ENCODE measurements at places on chromosomes 16 and 17. TPM values are rescaled to one million over a fixed set of nuclear protein-coding genes. Genes with fewer than 3 reads are reported as not detected.
A peak's percentile ranks its signal among the peaks of the same experiment; 100 is the strongest.

The ALDOA gene
- 1,115 TPM for polyA plus RNA-seq

The KRTAP9-4 gene
- not detected for polyA plus RNA-seq

The MPP2 gene
- 0.10 TPM for polyA plus RNA-seq

The MEFV gene
- polyA plus RNA-seq, result 0.05 TPM

The YBX2 gene
- polyA plus RNA-seq, result not detected

The FBXO39 gene
- polyA plus RNA-seq, result 0.14 TPM

The CDH11 gene
- not detected for polyA plus RNA-seq

The C16orf46 gene
- polyA plus RNA-seq, result 0.49 TPM

The FCSK gene
- 10.8 TPM for polyA plus RNA-seq

The MRM1 gene
- polyA plus RNA-seq, result 4.4 TPM

The CACNG3 gene
- polyA plus RNA-seq, result not detected

The DRC7 gene
- not detected for polyA plus RNA-seq

The TBC1D3K gene
- not detected for polyA plus RNA-seq

The OR2C1 gene
- polyA plus RNA-seq, result 0.13 TPM

The PRSS33 gene
- polyA plus RNA-seq, result not detected

The BAHCC1 gene
- not detected for polyA plus RNA-seq

GRCh38 chr17:58310511-58311428 is 17.8 kb downstream of the TSPOAP1 start:
- no peak for DNase-seq
- no peak overlapping the region for H3K27ac ChIP-seq
- H3K4me3 ChIP-seq, result no peak overlapping the region
- H3K27me3 ChIP-seq, result no peaks in the 10 kb centered on the region
- H3K4me1 ChIP-seq, result no peaks in the 10 kb centered on the region

- H3K4me3 ChIP-seq, result no peak overlapping the region
- H3K36me3 ChIP-seq, result no peaks in the 10 kb centered on the region
- H3K27me3 ChIP-seq, result no peaks in the 10 kb centered on the region
- DNase-seq, result peak; percentile 90
Measured at GRCh38 chr17:1486802-1487695, 5.4 kb downstream of the MYO1C start.

GRCh38 chr16:58415003-58415402 is 22.7 kb downstream of the GINS3 start:
- no peaks in the 10 kb centered on the region for H3K27me3 ChIP-seq
- H3K27ac ChIP-seq, result no peak overlapping the region
- DNase-seq, result no peak
- H3K4me3 ChIP-seq, result no peak overlapping the region

- H3K27me3 ChIP-seq, result no peaks in the 10 kb centered on the region
- no peak for DNase-seq
- H3K27ac ChIP-seq, result no peak overlapping the region
- no peak overlapping the region for H3K4me3 ChIP-seq
- H3K36me3 ChIP-seq, result no peaks in the 10 kb centered on the region
Measured at GRCh38 chr16:56911771-56912571, 20.0 kb upstream of the HERPUD1 start.

GRCh38 chr17:40443196-40443987 is at the start of gene IGFBP4:
IGFBP4 (plus strand) TSS chr17:40443450; CDS start chr17:40443736, 286 bp downstream.
- H3K27ac ChIP-seq, result peak within 1 kb of the TSS; percentile 37
- DNase-seq, result peak; percentile 55

- peaks cover 6% of the 10 kb centered on the region for H3K36me3 ChIP-seq
- H3K4me3 ChIP-seq, result no peak overlapping the region
- H3K27ac ChIP-seq, result peak overlapping the region; percentile 25
- H3K4me1 ChIP-seq, result peaks cover 14% of the 10 kb centered on the region
Measured at GRCh38 chr17:77098884-77099545, 41.8 kb upstream of the SEC14L1 start.

GRCh38 chr16:30399435-30400186 is 4.4 kb downstream of the ZNF48 start:
- H3K4me1 ChIP-seq, result peaks cover 31% of the 10 kb centered on the region
- peaks cover 13% of the 10 kb centered on the region for H3K36me3 ChIP-seq
- no peak for DNase-seq
- H3K27ac ChIP-seq, result peak overlapping the region; percentile 46
- H3K27me3 ChIP-seq, result no peaks in the 10 kb centered on the region

GRCh38 chr16:50797456-50797855 is 55.6 kb downstream of the CYLD start:
- DNase-seq, result no peak
- no peak overlapping the region for H3K4me3 ChIP-seq
- no peaks in the 10 kb centered on the region for H3K27me3 ChIP-seq
- H3K36me3 ChIP-seq, result peaks cover 51% of the 10 kb centered on the region

GRCh38 chr16:17391715-17392114 is 79.0 kb downstream of the XYLT1 start:
- no peak for DNase-seq
- no peak overlapping the region for H3K27ac ChIP-seq
- H3K4me3 ChIP-seq, result no peak overlapping the region

DNA sequence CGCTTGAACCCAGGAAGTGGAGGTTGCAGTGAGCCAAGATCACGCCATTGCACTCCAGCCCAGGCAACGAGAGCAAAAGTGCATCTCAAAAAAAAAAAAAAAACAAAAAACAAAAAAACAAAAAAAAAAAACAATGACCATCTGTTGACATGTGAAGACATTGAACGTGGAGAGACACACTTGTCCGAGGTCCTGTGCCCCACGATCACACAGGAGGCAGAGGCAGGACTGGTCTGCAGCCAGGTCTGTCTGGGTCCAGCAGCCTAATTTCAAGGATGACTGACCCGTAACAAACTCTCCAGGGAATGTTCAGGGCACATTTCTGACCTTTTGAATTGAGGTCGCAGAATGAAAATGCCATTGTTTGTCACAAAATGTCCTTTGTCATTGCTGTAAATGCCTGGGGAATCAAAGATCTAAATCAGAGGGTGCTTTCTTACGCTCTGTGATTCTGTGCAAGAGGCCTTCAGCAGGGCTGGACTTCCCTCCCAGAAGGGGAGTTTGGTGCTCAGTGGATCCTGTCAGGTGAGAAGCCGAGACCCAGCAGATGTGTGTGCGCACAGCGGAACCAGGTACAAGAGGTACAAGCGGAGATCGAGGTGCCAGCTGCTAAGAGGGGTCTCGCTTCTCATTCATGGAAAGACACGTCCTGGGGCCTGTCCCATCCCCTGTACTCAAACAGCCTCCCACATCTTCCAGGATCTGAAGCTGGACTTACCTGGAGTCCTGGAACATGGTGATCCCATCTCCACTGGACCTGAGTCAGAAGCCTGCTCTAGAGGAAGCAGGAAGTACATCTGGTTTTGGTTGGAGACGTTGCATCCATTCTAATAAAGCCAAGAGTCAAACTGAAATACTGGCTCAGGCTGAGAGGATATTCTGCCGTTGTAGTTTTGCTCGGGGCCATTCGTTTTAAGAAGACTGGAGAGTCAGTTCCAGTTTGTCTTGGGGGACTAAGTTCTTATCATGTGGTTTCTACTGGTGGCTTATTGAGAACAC is 95.8 kb downstream of the IRF8 start:
- H3K27ac ChIP-seq, result no peak overlapping the region
- H3K27me3 ChIP-seq, result no peaks in the 10 kb centered on the region
- H3K4me1 ChIP-seq, result peaks cover 15% of the 10 kb centered on the region
- no peak for DNase-seq

- H3K4me3 ChIP-seq, result no peak overlapping the region
- no peaks in the 10 kb centered on the region for H3K27me3 ChIP-seq
- H3K27ac ChIP-seq, result peak overlapping the region; percentile 37
- peak; percentile 62 for DNase-seq
Measured at GRCh38 chr17:47949197-47949759, 7.9 kb downstream of the PNPO start.

GRCh38 chr17:63455417-63455816 is 9.3 kb upstream of the CYB561 start:
- H3K27me3 ChIP-seq, result no peaks in the 10 kb centered on the region
- H3K27ac ChIP-seq, result no peak overlapping the region
- no peak for DNase-seq
- no peaks in the 10 kb centered on the region for H3K36me3 ChIP-seq

DNA sequence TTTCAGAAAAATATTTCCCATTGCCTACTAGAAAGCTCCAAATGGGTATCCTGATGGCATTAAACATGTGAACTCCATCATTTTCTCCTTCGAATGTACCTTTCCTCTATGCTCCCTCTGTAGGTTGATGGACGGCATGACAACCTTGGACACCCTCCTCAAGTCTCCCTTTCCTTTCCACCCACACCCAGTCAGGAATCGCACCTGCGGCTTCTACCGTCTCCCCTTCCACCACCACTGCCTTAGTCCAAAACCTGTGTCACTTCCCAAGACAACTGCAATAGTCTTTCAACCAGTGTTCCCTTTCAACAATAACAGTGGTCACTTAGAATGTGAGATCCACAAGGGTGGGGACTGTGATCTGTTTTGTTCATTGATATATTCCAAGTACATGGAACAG is 233.1 kb upstream of the AXIN2 start:
- H3K4me1 ChIP-seq, result no peaks in the 10 kb centered on the region
- peak; percentile 14 for DNase-seq
- no peaks in the 10 kb centered on the region for H3K27me3 ChIP-seq
- no peaks in the 10 kb centered on the region for H3K36me3 ChIP-seq
- H3K27ac ChIP-seq, result no peak overlapping the region

- H3K4me3 ChIP-seq, result no peak overlapping the region
- H3K36me3 ChIP-seq, result no peaks in the 10 kb centered on the region
- DNase-seq, result no peak
- H3K27ac ChIP-seq, result no peak overlapping the region
Measured at GRCh38 chr17:57808882-57809281, 41.0 kb downstream of the MRPS23 start.

DNA sequence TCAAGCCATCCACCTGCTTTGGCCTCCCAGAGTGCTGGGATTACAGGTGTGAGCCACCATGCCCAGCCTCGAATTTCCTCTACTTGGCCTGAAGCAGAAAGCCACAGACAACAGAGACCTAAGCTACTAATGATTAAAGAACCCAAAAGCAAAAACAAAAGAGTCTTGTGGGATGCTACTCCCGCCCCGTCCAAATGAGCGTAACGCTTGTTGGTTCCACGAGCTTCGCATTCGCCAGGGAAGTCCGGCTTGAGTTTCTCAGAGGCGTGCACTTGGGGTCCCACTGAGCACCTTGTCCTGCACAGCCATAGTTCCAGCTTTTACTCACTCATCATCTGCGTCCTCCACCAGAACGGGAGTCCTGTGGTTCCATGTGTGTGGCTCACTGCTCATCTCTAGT is 16.0 kb downstream of the CEP295NL start:
- no peak for DNase-seq
- H3K4me3 ChIP-seq, result no peak overlapping the region
- no peaks in the 10 kb centered on the region for H3K27me3 ChIP-seq

DNA sequence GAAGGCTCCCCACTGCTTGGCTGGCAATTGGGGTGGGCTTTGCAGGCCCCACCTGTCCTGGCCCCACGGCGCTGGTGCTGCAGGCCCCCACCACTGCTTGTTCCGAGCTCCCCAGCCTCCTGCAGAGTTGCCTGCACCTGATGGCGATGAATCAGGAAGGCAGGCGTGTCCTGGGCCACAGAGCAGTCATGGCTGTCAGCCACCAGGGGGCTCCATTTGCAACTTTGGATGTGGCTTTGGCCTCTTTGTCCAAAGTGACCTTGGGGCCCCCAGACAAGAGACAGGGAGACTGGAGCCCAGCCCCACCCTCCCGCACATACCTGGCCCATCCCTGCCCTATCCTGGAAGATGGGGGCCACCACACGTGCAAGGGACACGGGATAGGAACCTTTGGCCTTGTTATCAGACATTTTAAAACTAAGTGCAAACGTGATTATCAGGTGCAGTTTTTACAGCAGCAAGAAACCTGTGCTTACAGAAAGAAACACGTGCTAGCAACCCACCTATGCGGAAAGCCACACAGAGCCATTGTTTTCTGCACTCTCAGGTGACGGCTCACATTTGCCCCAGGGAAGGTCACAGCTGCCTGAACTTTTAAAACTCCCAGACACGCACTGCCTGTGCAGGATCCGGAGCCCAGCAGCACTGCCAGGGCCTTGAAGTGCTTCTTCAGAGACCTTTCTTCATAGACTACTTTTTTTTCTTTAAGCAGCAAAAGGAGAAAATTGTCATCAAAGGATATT is at the start of gene DNASE1:
TSS of gene DNASE1 (plus strand) at position 443 of the 743 bp plus-strand sequence. CDS start 683 bp downstream, outside the sequence.
- H3K36me3 ChIP-seq, result peaks cover 34% of the 10 kb centered on the region
- no peaks in the 10 kb centered on the region for H3K27me3 ChIP-seq
- peak; percentile 38 for DNase-seq
- H3K4me3 ChIP-seq, result no peak within 1 kb of the TSS
- H3K4me1 ChIP-seq, result no peaks in the 10 kb centered on the region

GRCh38 chr17:52212851-52213250 is 54.3 kb upstream of the CA10 start:
- no peak for DNase-seq
- no peaks in the 10 kb centered on the region for H3K4me1 ChIP-seq
- H3K4me3 ChIP-seq, result no peak overlapping the region
- H3K27ac ChIP-seq, result no peak overlapping the region

GRCh38 chr16:63581570-63581969 is 1540.3 kb downstream of the CDH11 start:
- H3K4me3 ChIP-seq, result no peak overlapping the region
- no peaks in the 10 kb centered on the region for H3K27me3 ChIP-seq
- H3K4me1 ChIP-seq, result no peaks in the 10 kb centered on the region
- H3K36me3 ChIP-seq, result no peaks in the 10 kb centered on the region

- no peaks in the 10 kb centered on the region for H3K27me3 ChIP-seq
- no peak overlapping the region for H3K4me3 ChIP-seq
- H3K36me3 ChIP-seq, result no peaks in the 10 kb centered on the region
- H3K4me1 ChIP-seq, result no peaks in the 10 kb centered on the region
- no peak for DNase-seq
Measured at GRCh38 chr16:61366006-61366405, 670.2 kb downstream of the CDH8 start.

GRCh38 chr17:7479213-7480088 is at the start of gene ZBTB4:
ZBTB4 (minus strand) TSS chr17:7479631; CDS start chr17:7466801, 12,830 bp downstream.
- peak; percentile 77 for DNase-seq
- peak within 1 kb of the TSS; percentile 83 for H3K4me3 ChIP-seq
- peaks cover 57% of the 10 kb centered on the region for H3K4me1 ChIP-seq
- no peaks in the 10 kb centered on the region for H3K27me3 ChIP-seq
- no peaks in the 10 kb centered on the region for H3K36me3 ChIP-seq
- H3K27ac ChIP-seq, result peak within 1 kb of the TSS; percentile 97

- H3K4me3 ChIP-seq, result no peak overlapping the region
- H3K36me3 ChIP-seq, result no peaks in the 10 kb centered on the region
- H3K27ac ChIP-seq, result no peak overlapping the region
- no peak for DNase-seq
- H3K4me1 ChIP-seq, result no peaks in the 10 kb centered on the region
Measured at GRCh38 chr16:86231321-86231995, 278.9 kb upstream of the FOXF1 start.

GRCh38 chr16:78543023-78543422 is 443.6 kb downstream of the WWOX start:
- DNase-seq, result no peak
- no peak overlapping the region for H3K4me3 ChIP-seq
- H3K27ac ChIP-seq, result no peak overlapping the region
- no peaks in the 10 kb centered on the region for H3K27me3 ChIP-seq
- H3K36me3 ChIP-seq, result no peaks in the 10 kb centered on the region
- no peaks in the 10 kb centered on the region for H3K4me1 ChIP-seq

DNA sequence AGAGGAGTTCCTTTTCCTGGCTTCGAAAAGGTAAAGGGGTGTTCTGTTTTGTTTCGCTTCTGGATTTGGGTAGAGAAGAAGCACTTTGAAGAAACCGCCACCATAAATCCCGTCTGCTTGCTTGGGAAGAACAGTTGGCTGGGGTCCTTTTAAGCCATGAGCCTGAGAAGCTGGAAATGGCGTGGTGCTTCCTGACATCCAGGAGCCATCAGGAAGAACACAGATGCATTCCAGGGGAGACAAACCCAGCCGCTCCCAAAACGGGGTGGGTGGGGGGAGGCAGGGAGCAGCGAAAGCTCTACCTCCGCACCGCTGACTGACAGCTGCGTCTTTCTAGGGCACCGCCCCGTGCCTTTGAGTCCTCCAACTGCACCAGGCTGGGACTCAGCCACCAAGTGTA is 91.6 kb downstream of the ZDHHC7 start:
- no peak overlapping the region for H3K27ac ChIP-seq
- no peaks in the 10 kb centered on the region for H3K4me1 ChIP-seq
- H3K4me3 ChIP-seq, result no peak overlapping the region
- DNase-seq, result no peak
- no peaks in the 10 kb centered on the region for H3K27me3 ChIP-seq

Data from CD4-positive, alpha-beta memory T cell (primary cell).